ENCODE measurements at places on chromosomes 1 and 21. TPM values are rescaled to one million over a fixed set of nuclear protein-coding genes. Genes with fewer than 3 reads are reported as not detected.

- no peak for DNase-seq
Measured at GRCh38 chr1:230861970-230862595, 6.2 kb downstream of the C1orf198 start.

DNA sequence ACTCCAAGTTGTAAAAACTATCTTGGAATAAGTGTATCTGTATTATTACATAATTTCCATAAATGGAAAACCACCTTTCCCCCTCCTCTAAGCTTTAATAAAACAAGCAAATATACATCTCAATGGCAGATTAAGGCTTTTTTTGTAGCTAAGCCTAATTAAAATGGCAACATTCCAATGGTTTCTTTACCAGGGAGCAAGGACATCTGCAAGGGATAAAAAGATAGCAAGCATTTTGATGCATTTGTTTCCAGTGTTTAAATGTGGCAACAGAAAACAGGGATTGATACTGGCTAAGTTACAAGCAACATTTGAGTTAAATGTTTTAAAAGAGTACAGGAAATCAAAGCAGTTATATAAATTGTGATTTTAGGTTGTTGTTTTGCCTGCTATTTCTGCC, 1012.7 kb downstream of the ADGRL2 start:
- no peak for DNase-seq

DNA sequence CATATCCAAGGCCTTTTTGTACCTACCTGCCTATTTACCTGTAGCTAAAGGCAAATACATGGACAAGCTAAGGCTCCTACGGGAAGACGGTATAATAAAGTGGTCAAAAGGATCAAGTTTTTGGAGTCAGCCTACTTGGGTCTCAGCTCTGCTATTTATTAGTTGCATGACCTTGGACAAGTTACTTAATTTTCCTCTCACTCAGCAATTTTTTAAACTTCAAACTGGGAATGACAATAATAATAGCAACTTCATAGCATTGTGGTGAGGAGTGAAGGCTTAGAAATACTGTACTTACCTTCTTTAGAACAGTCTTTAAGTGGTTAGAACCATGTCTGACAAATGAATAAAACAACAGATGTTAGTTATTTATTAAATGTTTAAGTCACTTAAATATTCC, 60.2 kb upstream of the SLC35F3 start:
- DNase-seq, result no peak

- DNase-seq, result no peak
Measured at GRCh38 chr1:29920316-29920715, 684.0 kb downstream of the PTPRU start.

SPRR2G gene
- total RNA-seq, result not detected

OR10T2 gene
- not detected for total RNA-seq

Data from H9 (cell line).